Stimulated activated naive B cell treated with anti-CD40 and anti-IgM and Interleukin-4, amounts not matched to agents 10 μg/mL and 1 μg/mL and 100 μg/mL, for 72 hours (primary cell): ENCODE measurements at places on chromosomes 11 and 22.

GRCh38 chr11:104725796-104726408 lies 172.4 kb downstream of the CASP12 start:
- H3K4me1 ChIP-seq = no peaks in the 10 kb centered on the region
- no peak for DNase-seq
- H3K27me3 ChIP-seq = no peaks in the 10 kb centered on the region
- H3K27ac ChIP-seq = no peak overlapping the region
- H3K4me3 ChIP-seq = no peak overlapping the region

DNA sequence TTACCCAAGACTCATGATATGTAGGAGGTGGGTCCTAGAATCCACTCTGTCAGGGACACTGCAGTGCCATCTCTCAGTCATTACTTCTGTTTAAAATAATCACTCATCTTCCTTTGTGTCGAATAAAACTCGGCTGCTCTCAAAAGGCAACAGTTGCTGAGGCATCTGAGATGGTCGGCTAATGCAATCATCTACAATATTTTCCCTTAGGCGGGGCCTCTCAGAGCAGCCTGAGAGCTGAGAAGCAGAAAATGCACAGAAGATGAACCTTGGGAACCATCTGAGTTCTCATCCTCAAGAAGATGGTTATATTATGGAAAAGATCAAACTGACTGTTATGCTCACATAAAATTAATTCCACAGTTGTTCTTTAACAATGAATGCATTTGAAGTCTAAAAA lies 1518.2 kb upstream of the TENM4 start:
- H3K4me3 ChIP-seq = no peak overlapping the region
- no peaks in the 10 kb centered on the region for H3K36me3 ChIP-seq
- no peak for DNase-seq

- H3K36me3 ChIP-seq = peaks cover 74% of the 10 kb centered on the region
- H3K4me1 ChIP-seq = peaks cover 1% of the 10 kb centered on the region
- H3K27me3 ChIP-seq = no peaks in the 10 kb centered on the region
- H3K27ac ChIP-seq = peak overlapping the region; percentile 25
These were observed 76.8 kb upstream of the ADORA2A start for GRCh38 chr22:24350627-24351026.

DNA sequence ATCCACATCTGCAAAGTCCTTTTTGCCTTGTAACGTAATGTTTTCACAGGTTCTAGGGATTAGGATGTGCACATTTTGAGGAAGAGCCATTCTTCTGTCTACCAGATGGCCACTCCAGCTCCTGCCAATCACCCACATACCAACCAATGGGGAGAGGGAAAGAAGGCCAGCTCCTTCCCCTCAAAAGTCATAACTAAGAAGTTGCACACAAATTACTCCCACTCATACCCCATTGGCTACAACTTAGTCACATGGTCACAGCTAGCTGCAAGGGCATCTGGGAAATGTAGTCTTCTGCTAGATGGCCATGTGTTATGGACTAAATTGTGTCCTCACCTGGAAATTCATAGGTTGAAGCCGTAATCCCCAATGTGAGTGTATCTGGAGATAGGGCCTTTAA lies 15.4 kb upstream of the MYOD1 start:
- H3K4me1 ChIP-seq = no peaks in the 10 kb centered on the region
- DNase-seq = no peak
- H3K36me3 ChIP-seq = no peaks in the 10 kb centered on the region
- no peak overlapping the region for H3K4me3 ChIP-seq
- H3K27ac ChIP-seq = no peak overlapping the region

- no peaks in the 10 kb centered on the region for H3K36me3 ChIP-seq
- peaks cover 4% of the 10 kb centered on the region for H3K4me1 ChIP-seq
- no peak overlapping the region for H3K4me3 ChIP-seq
- H3K27ac ChIP-seq = no peak overlapping the region
These were observed 1032.7 kb upstream of the TENM4 start for GRCh38 chr11:80473562-80473961.

DNA sequence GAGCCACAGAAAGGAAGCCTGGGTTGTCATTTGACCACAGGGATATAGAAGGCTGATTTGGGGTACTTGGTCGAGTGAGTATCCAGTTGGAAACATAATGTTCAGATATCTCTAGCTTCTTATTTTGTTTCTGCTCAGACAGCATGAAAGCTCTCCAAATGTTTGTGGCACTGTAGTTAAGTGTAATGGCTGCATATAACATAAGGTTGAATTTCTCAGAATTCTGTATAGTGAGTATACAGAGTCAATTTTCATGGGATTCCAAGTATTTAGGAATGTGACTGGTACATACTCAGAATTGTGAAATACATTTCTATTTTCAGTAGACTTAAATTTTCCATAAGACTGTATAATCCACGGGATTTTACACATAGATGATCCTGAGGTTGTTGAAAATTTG lies 2102.1 kb upstream of the RAG2 start:
- no peak for DNase-seq
- H3K4me3 ChIP-seq = no peak overlapping the region
- H3K36me3 ChIP-seq = no peaks in the 10 kb centered on the region
- no peaks in the 10 kb centered on the region for H3K4me1 ChIP-seq
